Sigmoid colon (tissue), 7 donors: ENCODE measurements at places on chromosomes 6 and 20. TPM values are rescaled to one million over a fixed set of nuclear protein-coding genes. Genes with fewer than 3 reads are reported as not detected.

The IYD gene
- not detected for total RNA-seq

- DNase-seq: no peak
These were observed 9.6 kb upstream of the RHAG start for GRCh38 chr6:49646130-49646824.

DNA sequence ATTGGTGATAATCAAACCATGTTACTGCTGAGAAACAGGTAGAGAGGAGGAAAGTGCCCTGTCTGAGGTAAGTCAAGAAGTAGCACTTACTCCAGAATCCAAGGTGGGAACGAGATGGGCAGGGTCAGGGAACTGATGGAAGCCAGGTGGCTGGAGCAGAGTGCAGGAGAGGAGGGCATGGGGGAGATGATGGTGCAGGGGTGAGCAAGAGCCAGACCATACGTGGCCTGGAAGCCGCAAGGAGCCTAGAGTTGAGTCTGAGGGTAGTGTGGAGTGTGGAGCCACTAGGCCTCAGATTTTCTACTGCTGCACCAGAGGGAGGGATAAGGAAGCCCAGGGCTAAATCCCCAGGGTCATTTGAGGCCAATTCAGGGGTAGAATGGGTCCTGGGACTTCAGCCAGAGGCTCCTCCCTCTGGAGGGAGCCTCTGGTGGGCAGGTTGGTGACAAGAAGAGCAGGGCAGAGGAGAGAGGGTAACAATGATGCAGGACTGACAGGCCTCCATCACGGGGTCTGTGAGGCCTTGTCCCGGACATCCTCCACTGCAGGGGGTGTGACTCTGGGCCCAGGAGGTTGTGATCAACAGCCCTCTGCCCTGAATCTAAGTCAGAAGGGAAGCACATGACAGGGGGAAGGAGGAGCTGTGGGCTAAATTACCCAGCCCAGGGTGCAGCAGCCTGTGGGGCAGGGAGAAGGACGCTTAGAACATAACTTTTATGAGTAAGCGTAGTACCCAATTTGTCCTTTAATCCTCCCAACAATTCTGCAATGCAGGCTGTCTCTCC, 28.7 kb downstream of the COX4I2 start:
- DNase-seq: peak; percentile 79

- DNase-seq: no peak
These were observed 27.3 kb upstream of the SLC9A8 start for GRCh38 chr20:49785149-49785851.

DNA sequence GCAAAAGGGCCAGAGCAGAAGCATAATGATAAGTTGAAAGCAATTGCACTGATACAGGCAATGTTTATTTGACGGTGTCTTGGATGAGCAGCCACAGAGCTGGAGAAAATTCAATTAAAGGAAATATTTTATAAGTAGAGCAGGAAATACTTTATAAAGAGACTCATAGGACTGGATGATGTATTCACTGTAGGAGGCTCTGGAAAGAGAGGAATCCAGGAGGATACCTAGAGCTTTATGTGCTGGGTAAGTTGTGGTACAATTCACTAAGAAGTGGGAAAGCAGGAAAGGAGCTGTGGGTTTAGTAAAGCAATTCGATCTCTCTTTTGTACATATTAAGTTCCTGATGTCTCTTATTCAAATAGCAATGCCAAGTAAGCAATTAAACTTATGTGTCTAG, 86.3 kb downstream of the C6orf118 start:
- DNase-seq: no peak

GRCh38 chr20:58001381-58001780, 227.1 kb downstream of the ANKRD60 start:
- no peak for DNase-seq

DNA sequence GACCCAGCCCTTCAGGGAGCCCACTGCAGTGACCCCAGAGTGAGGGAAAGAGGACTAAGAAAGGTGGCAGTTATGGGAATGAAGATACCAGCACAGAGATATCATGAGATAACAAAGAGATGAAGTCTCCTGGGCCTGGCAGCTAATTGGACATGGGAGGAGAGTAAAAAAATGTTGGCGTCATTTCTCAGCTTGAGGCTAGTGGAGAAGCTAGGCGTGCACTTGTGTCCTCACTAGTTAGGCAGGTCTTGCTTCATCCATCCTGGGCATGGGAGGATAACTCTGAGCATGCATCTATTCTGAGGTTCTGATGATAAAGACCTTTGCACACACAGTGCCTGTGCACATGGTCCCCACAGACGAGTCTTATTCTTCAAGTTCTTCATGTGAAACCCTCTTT, 4.1 kb upstream of the GFOD1 start:
- DNase-seq: no peak

DNA sequence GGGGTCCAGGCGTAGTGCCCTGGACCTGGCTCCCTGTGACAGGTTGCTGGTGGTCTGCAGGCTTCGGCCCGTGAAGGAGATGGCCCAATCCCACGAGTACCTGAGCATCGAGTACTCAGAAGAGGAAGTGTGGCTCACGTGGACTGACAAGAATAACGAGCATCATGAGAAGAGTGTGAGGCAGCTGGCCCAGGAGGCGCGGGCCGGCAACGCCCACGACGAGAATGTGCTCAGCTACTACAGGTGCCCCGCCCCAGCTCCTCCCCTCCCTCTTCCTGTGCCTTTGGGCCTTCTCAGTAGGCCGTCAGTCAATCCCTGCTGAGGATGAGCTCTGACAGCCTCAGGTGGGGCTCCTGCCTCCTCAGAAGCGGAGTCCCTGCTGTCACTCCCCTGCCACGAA, 42.6 kb downstream of the UQCC2 start:
- no peak for DNase-seq

GRCh38 chr20:37238935-37239451, 22.6 kb downstream of the GHRH start:
- peak; percentile 21 for DNase-seq

DNA sequence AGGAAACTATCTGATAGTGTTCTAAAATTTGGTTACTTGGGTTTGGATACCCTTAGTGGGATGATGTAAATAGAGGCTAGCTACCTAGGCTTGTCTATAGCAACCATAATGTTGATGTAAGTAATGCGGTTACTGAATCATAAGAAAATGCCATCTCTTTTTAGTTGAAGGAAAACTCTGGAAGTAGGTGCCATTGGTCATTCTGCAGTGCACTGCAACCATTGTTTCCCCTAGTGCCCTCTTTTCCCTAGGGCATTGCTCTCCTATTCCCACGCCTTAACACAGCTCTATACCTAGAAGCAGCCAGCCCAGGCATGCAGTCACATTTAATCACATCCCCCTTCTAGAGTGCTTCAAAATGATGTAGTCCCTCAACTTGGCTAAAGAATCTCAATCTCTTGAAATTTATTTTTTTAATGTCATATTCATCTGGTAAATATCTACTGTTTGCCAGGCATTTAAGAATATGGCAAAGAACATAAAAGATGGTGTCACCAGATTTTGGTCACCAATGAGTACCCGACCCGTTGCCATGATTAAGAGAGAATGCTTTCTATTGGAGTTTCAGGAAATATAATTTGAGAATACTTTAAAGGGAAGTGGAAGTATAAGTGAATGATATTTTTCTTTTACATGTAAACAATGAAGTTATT, 10.4 kb downstream of the LOC128125822 start:
- no peak for DNase-seq

The KHDC1 gene
- 1.8 TPM for total RNA-seq

- peak; percentile 68 for DNase-seq
These were observed 556 bp upstream of the SCAF8 start for GRCh38 chr6:154732538-154733182.

DNA sequence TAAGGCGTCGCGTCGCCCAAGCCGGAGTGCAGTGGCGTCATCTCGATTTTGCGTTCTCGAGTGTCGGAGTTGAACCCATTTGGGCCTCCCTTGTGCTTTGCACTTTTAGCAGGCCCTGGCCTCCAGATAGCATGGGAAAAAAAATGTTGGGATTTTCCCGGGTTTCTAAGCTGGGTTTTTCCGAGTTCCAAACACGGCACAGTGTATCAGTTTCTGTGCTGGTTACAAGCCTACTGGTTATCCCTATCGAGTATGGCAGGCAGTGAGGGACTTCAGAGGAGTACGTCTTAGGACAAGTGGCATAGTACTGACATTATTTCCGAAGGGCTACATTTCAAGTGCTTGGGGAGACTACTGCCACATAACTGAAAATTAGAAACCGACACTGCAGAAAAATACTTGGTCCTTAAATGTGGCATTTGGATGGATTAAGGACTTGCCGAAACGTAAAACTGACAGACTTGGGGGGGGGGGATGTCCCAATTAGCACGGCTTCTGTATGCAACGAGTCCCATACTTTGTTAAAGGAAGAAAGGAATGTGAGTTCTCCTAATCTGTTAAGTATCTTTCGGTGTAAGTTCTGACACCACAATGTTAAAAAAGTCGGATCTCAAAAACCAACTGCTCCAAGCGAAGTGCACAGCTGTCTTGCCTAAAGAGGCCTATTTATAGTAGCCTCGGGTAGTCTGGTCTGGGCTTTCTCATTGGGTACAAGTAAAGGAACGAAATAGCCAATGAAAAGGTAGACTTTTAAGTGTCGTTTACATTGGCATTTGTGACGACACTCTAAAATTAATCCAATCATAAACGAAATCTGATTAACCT, 70.2 kb downstream of the HFE start:
- no peak for DNase-seq

- no peak for DNase-seq
These were observed 31.4 kb upstream of the FUCA2 start for GRCh38 chr6:143542888-143543287.

DNA sequence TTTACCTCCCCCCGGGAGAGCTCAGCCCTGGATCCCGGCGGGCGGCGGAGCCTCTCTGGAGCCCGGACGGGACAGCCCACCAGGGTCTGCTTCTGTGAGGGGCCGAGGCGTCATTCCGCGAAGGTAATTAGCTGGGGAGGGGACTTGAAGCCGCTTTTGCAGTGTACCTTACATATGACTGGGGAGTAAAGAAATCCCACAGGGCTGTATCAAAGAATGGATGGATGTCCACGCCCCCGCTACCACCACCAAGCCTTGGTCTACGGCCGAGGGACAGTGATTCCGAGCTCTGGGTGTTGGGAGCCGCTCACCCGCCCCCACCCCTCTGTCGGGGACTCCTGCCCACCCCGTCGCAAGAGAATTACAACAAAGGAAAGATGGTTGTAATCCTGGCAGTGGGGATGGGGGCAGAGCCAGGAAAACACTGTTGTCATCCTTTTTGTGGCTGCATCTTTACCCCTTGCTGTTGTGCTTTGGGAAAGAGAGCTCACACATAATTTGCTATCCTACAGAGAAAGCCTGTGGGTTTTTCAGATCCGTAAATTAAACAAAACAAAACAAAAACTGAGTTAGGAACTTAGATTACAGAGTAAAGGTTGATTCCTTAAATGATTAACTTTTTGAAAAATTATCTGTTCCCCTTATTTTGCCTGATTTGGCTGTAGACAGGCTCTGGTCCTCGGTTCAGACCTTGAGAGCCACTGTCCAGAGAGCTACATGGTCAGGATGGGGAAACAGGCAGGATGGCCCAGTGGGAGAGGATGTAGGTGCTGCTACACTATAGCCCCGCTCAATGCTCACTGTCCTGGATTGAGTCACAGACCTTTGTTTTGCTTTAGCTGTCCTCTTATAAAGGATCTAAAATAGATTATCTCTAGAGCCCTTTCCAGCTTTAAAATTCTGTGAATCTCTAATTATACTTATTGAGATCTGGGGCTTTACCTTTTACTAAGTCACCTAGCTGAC, 997 bp upstream of the FBXO30 start:
- peak; percentile 71 for DNase-seq

The SLC22A3 gene
- total RNA-seq: 13.6 TPM

DNA sequence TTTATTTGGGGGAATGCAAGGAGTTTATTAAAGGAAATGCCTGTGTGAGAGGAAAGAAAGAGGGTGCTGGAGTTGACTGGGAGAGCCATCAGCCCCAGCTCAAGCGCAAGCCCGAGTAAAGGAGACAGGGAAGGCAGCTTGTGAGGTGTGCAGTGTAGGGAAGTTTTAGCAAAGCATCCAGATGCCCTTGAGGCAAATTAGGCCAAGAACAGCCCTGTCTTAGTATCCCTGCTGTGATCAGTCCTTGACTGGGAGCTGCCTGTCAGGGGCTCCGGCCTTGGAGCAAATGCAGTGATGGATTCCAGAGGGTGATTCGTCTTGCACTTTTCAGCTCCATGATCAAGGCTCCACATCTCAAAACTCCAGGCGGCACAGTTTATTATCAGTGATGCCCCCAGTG, 561.7 kb downstream of the KIF16B start:
- no peak for DNase-seq

The GLP1R gene
- not detected for total RNA-seq

DNA sequence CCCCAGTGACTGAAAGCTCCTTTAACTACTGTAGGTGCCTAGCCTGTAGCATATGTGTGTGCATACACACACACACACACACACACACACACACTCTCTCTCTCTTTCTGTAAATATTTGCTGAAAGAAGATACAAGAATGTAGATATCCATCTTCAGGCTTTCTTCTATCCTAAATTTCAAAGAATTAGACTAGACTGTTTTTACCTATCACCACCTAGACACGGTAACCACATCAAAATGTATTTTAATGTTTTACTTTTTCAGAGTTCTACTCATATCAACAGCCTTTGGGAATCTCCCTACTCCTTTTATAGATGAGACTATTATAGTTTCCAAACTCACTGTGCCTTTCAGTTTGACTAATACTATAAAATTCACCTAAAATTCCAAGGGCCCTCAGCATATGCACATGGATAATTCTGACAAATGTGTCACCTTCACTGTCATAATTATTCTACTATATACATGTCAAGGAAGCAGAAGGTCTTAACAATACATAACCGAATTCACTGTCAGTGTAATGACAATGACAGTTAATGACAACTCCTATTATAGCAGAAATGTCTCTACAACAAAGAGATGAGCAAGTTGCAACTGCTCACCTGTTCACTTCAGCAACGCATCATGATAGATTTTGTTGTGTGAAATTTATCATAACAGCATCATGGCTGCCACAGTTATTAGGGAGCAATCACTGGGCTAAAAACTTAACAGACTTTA, 236.5 kb downstream of the GMPR start:
- no peak for DNase-seq

DNA sequence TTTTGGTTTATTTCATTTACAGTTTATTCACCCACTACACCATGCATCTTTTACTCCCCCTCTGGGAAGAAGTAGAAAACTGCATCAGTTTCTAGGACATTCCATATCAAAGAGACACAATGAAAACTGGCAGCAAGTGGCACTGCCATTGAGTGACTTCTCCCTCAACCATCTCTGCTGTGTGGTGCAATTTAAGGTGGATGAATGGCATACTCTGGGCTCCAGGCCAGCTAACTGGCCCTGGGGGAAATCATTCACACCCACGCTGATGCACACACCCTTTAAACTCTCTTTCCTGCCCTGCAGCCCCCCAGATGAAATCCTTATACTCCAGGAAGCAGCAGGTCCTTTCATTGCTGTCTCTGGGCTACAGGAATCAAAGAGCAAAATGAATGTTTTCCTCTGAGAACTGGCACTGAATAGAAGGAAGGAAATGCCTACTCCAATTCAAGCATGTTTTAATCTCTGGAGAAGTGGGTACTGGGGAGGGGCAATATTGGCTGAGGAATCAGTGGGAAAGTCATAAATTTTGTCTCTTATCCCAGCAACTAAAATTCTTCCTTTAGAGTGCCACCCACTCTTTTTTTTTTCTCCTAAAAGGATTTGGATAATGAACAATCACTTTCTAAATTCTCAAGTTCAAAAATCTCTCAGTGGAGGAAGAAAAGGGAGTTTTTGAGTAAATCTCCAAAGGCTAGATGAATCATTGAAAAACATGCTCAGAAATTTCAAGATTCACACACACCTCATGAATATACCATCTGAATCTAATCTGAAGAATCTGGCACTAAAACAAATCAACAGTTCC, 16.9 kb upstream of the RFPL4B start:
- DNase-seq: no peak

The HLA-A gene
- total RNA-seq: 393 TPM
